ENCODE measurements at places on chromosomes 6 and 20. TPM values are rescaled to one million over a fixed set of nuclear protein-coding genes. Genes with fewer than 3 reads are reported as not detected.

SMAP1 gene
- polyA plus RNA-seq, result 67.8 TPM

GRCh38 chr20:2206957-2207769 is 88.6 kb upstream of the TGM3 start:
- DNase-seq, result peak; percentile 59

DNA sequence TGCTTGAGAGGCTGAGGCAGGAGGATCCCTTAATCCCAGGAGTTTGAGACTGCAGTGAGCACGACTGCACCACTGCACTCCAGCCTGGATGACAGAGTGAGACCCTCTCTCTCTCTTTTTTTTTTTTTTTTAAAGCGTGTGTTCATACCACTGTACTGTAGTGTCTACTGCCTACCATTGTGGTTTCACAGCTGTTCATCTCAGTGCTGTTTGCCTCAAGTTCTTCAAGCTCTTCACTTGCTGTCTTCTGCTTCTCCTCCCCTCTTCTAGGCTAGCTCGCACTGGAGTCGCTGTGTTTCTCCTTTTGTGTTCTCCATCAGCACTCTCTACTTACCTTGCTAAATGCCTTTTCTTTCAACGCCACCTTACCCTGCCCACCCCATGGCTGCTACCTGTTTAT is 7.4 kb downstream of the FOXO3 start:
- DNase-seq, result no peak

ADGRF5 gene
- 11.7 TPM for polyA plus RNA-seq

GRCh38 chr6:52691718-52692117 is 20.8 kb downstream of the TMEM14A start:
- no peak for DNase-seq

- DNase-seq, result peak; percentile 77
Measured at GRCh38 chr20:38723017-38723847, 1.1 kb upstream of the SLC32A1 start.

- DNase-seq, result no peak
Measured at GRCh38 chr6:156395276-156395675, 381.9 kb upstream of the ARID1B start.

DNA sequence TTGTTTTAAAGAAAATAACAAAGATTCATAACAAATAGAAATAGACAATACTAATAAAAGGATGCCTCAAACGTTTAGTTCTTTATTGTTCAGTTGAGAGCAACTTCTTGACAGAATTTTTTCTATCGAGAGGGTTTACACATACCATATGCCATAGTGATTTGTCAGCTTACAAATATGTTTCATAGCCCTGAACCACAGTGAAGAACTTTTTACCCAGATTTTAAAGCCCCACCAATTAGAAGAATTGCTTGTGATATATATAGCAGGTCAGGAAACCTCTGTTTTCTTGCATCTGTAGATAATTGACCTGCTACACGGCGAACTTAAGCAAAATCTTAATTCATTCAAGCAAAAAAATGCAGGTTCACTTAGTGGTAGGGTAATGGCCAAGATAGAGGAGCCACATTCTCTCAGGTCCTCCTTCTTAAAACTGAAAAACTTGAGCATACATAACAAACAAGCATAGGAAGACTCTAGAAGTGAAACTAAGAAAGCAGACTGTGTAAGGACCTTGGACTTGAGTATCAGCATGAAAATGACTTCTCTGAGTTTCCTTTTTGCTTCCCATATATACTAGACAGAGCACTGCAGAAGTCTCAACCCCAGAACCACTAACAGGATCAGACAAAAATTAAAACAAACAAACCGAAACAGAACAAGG is 39.5 kb downstream of the CRISP1 start:
- no peak for DNase-seq

DNA sequence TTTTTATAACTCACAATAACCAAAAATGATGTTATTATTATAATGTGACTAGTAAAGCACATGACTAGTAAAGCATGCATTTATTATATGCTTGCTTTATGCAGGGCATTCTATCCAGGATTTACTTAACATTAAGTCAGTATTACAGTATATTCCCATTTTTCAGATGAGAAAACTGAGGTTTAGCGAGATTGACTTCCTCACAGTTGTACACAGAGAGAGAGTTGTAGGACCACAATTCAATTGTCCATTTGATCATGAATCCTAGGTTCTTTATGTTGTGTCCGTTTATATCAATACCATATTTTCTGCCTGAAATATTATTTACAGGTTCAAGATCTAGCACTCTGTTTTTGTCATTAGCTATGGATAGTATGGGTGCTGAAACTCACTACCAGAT is 301.5 kb downstream of the PRL start:
- DNase-seq, result no peak

TMEM239 gene
- polyA plus RNA-seq, result not detected

TREML2 gene
- polyA plus RNA-seq, result not detected

GRCh38 chr6:129642322-129642721 is 67.7 kb downstream of the ARHGAP18 start:
- no peak for DNase-seq

GRCh38 chr6:65259059-65259458 is 448.0 kb downstream of the EYS start:
- no peak for DNase-seq

DNA sequence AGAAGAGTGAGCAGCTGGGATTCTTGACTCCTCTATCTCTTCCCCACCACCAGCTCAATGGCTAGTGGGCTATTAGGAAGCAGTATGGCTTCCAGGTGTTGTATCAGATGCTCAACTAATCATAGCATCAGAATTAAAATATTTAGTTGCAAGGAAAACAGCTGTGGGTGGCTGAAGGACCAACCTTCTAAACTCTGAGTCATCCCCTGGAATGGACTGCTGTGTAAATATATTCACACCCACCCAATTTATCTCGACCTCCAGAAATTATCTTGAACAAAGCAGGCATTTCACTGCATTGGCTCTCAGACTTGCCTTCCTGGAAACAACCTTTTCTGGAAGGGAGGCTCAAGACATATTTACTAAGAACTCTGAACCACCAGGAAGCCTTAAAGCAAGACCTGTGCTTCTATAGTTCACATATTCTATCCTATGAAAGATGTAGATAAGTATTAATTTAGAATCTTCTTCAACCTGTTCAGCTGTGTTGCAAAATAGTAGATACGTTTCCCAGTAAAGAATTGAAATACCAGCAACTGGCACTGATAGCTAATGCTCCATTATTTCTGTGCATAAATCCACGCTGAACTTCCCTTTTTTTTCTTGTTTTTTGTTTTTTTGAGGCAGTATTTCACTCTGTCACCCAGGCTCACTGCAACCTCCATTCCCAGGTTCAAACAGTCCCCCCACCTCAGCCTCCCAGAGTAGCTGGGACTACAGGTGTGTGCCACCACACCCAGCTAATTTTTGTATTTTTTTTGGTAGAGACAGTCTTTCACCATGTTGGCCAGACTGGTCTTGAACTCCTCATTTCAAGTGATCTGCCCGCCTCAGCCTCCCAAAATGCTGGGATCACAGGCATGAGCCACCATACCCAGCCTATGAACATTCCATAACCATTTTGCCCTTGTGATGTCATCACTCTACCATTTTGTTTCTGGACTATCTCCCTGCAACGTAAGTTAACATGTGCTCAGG is 56.9 kb upstream of the CD2AP start:
- DNase-seq, result no peak

DNA sequence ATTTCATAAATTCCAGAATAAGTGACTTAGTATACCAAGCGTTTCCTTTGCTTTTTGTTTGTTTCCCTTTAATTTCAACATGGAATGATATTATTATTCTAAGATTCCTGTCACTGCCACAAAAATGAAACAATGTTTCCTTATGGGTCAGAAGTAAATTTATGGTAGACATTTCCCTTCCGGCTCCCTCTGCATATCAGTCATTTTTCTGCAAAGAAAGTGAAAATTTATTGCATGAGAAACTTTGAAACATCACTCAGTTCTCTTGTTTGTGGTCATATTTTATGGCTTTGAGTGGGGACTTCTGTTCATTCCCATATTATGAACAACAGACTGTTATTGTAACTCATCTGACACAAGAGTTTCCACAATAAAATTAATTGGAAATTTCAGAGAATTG is 97.8 kb downstream of the NKAIN2 start:
- DNase-seq, result no peak

GRCh38 chr6:43412541-43412940 is 14.8 kb upstream of the ABCC10 start:
- no peak for DNase-seq
